ENCODE measurements at places on chromosomes 16 and 17.
A peak's percentile ranks its signal among the peaks of the same experiment; 100 is the strongest.

DNA sequence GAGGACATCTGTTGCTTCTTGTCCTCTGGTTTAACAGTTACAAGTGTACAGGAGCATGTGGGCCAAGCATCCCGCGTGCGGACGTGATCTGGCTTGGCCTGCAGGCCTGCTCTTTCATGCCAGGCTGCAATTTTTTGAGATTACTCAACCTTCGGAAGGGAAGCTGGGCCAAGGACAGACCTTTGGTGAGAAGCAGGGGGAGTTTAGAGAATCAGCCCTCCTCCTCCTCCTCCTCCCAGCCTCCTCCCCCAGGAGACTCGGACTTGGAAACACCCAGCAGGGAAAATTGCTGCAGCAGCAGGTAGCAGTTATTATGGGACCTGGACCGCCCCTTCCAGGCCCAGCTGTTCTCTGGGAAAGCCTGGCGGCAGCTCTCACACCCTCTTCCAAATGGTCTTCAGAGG, 5.1 kb upstream of the KLHL36 start:
- no peak for DNase-seq

DNA sequence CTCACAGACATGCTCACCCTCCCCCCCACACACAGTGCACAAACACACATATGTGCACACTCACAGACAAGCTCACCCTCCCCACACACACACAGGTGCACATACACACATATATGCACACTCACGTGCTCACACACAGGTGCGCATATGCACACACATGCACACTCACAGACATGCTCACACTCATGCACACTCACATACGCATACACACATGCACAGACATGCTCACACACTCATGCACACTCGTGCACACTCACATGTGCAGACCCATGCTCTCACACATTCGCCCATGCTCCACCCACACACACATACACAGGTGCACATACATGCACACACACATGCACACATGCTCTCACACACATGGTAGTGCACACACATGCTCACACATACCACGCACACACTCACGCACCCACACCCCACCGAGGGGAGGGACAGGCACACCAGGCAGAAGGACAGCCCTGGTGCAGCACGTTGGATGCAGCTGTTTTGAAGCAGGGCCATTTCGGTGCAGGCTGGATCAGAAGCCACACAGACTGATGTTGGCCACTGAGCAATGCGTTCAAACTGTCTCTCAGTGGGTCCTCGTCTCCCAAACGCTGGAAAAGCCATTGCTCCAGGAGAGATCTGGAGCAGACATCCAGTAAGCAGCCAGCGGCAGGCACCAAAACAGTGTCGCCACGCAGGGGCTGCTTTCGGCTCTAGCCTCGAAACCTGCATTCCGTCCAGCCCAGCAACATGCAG, 86.2 kb upstream of the ZNF469 start:
- no peak for DNase-seq

DNA sequence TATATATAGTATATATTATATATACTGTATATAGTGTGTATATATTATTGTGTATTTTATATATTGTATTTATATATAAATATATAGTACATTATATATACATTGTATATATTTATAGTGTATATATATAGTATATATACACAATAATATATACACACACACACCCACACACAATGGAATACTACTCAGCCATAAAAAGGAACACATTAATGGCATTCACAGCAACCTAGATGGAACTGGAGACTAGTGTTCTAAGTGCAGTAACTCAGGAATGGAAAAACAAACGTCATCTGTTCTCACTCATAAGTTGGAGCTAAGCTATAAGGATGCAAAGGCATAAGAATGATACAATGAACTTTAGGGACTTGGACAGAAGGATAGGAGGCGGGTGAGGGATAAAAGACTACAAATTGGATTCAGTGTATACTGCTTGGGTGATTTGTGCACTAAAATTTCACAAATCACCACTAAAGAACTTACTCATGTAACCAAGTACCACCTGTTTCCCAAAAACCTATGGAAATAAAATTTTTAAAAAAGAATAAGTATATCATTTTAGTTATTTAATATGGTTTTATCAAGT, 201.9 kb upstream of the CDH11 start:
- DNase-seq, result no peak

- DNase-seq, result no peak
These were observed 2.6 kb upstream of the SRL start for GRCh38 chr16:4244254-4245076.

DNA sequence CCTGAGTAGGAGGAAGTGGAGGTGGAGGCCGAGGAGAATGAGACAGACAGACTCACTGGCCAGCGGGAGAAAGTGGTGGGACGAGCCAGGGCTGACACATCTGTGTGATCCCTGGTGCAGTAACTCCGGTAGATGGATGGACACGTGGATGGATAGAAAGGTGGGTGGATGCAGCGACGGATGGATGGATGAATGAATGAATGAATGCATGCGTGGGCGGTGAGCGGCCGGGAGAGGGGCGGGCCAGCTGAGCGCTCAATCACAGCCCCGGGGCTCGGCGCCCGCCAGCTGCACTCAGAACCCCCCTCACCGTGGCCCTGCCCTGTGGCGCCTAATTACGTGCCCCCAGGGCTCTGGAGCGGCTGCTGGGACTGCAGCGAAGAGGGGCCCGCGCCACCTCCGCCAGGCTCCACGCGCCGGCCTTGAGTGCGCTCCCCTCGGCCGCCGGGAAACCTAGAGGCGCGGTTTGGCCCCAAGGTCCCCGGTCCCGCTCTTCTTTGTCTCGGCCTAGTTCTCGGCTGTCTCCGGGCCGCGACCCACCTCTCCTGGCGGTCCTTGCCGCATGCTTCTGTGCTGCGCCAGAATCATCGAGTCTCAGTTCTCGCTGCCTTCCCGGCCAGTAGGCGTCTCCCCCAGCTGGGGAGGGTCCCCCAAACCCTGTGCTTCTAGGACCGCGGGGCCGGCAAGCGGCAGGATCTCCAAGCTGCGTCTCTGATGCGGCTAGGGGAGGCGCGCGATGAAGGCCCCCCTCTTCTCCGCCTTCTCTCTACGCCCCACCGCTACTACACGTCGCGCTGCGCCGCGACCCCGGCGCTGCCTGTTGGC, 41.0 kb downstream of the RAI1 start:
- DNase-seq, result no peak

DNA sequence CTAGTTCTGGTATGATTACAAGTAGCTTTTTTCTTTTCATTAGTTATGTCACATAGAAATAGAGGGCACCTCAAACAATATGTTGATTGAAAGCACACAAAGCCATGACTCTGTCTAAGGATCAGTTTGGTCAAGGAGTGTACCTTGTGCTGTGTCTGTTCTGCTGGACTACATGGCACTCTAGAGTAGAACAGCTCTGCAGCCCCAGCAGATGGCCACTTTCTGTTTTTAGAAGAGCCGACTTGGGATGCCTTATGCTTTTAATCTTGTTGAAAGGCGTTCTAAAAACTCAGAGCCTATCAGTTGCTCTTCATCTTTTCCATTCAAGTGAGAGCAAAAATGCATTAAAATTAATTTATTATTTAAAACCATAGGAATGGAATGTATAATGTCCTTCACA, 49.3 kb upstream of the CA10 start:
- no peak for DNase-seq

DNA sequence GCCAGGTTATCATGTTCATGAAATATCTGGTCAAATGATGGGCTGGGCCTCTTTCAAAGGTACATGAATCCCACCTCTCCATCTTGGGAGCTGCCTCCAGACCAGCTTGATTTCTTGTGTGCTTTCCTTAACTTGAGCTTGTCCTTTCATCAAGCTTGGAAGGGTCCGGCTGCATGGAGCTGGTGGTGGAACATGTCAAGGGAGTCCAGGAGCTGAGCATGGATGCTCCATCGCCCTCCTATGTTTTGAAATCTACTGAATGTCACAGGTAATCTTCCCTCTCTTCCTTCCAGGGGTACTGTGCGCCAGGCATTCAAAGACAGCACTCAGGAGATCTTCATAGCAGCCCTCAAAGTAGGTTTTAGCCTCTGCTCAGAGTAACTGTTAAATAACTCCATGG, 105.8 kb downstream of the N4BP1 start:
- DNase-seq, result no peak

DNA sequence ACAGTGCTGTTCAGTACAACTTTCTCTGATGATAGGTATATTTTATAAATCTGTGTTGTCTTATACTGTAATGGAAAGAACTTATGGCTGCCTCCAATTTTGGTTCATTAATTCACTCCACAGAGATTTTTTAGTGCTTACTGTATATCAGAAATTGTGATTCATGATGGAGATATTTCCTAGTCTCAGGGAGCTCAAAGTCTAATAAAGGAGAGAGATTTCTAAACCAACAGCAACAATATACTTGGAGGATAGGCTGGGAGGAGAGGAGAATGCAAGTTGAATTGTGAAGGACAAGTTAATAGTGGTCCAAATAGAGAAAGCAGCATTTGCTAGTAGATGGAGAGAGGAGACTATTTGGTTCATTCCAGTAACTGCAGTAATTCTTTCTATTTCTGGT, 63.5 kb downstream of the TANC2 start:
- DNase-seq, result no peak

DNA sequence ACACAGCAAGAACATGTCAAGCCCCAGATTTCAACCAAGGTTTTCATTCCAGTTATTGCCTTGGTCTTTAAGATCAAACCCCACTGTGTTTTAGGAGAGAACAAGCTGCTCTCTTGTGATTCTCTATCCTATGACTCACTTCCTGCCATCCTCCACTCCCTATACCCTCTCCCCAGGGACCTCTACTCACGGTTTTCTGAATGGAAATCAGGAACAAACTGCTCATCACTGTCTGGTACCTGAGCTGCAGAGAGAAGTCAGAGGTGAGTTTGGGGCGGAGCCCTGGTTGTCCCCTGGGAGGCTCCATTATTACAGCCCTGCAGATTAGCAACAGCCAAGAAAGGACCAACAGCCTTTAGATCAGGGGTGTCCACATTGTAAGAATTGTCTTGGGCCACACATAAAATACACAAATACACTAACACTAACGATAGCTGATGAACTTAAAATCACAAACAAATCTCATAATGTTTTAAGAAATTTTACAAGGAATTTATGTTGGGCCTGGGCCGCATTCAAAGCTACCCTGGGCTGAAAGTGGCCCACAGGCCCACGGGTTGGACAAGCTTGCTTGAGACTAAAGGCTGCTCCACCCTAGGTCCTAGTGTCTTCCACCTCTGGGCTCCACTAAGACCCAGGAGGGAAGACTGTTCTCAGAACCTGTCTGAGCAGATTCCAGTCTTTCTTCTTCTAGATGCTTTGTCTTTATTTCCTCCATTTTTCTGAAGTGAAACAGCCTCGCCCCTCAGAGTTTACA, 9.7 kb downstream of the ETV4 start:
- no peak for DNase-seq

DNA sequence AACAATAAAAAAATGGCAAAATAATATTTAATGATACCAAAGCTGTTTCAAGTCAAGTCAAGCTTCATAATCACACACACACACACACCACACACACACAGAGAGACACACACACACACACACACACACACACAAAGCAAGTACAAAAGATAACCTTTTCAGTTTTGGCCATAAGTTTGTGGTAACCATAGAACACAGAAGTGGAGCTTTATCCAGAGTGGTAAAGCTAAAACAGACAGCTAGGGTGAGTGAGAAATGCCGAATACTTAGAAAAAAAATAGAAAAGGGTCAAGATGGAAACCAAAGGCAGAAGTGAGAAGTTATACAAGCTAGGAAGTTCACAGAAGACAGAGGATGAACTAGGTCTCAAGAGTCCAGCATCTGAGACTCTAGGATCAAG, 79.0 kb downstream of the HS3ST3A1 start:
- no peak for DNase-seq

GRCh38 chr17:75876190-75876937, 2.0 kb downstream of the TRIM47 start:
- DNase-seq, result peak; percentile 34

All from stimulated activated effector memory CD8-positive, alpha-beta T cell treated with anti-CD3 and anti-CD28 coated beads, Interleukin-12 subunit alpha, Interleukin-12 subunit beta, amount 100 ng/mL, for 72 hours (primary cell).